CD4-positive, alpha-beta T cell treated with Interleukin-2 at 100 ng/mL for 4 hours (primary cell): ENCODE measurements at places on chromosomes 5 and 9.

GRCh38 chr9:94700445-94700844, 26.1 kb upstream of the AOPEP start:
- no peak for DNase-seq

- peak; percentile 22 for DNase-seq
These were observed 3.1 kb downstream of the IER5L start for GRCh38 chr9:129174724-129175514.

GRCh38 chr5:448061-448765, 5.2 kb downstream of the EXOC3 start:
- no peak for DNase-seq

DNA sequence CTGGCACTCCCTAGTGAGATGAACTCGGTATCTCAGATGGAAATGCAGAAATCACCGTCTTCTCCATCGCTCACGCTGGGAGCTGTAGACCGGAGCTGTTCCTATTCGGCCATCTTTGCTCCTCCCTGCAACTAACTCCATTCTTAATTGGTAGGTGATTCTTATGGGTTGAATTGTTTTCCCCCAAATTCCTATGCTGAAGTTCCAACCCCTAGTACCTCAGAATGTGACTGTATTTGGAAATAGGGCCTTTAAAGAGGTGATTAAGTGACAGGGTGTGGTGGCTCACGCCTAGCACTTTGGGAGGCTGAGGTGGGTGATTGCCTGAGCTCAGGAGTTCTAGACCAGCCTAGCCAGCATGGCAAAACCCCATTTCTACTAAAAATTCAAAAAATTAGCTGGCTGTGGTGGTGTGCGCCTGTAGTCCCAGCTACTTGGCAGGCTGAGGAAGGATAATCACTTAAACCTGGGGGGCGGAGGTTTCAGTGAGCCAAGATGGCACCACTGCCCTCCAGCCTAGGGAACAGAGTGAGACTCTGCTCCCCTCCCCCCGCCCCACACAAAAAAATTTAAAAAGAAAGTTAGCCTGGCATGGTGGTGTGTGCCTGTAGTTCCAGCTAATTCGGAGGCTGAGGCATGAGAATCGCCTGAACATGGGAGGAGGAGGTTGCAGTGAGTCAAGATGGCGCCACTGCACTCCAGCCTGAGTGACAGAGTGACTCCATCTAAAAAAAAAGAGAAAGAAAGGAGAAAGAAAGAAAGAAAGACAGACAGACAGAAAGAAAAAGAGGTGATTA, 25.2 kb upstream of the FOCAD start:
- no peak for DNase-seq

- no peak for DNase-seq
These were observed 17.5 kb downstream of the LMX1B start for GRCh38 chr9:126631254-126631653.

- DNase-seq = no peak
These were observed 225.6 kb downstream of the PCSK1 start for GRCh38 chr5:96207420-96207819.

DNA sequence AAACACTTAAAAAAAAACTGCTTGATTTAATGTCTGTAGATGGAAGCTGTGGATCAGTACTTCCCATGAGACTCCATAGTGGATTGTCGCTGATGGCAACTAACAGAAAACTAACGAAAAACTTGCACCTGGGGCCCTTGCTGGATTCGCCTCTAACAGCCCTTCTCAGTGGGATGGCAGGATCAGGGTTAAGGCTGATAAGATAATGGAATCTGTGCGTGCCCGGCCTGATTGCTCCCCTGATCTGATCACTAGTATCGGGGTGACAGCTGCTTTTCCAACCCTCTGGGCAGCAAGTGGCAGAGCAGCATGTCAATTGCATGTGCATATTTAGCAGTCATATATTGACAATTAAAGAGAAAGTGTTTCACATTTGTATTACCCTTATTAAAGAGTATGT, 185.8 kb upstream of the ELAVL2 start:
- no peak for DNase-seq

DNA sequence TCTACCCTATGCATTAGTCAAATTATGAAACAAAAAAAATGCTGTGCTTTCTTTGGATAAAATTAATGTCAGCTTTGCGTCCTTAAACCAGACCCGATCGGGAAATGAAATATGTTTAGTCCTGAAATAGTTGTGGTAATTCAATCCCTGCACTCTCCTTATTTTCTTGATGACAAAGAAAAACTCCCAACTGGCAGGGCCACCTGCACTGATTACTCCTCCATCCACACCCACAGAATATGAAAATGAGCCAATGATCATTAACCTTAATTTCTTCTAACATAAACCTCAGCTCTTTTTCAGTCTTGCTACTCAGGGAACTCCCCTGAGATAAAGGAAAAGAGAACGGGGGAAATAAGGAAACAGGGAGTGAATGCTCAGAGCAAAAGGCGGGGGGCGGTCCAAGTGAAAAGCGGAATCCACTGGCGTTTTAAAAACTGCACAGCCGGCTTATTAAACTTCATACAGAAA, 245.3 kb downstream of the BNC2 start:
- no peak for DNase-seq

DNA sequence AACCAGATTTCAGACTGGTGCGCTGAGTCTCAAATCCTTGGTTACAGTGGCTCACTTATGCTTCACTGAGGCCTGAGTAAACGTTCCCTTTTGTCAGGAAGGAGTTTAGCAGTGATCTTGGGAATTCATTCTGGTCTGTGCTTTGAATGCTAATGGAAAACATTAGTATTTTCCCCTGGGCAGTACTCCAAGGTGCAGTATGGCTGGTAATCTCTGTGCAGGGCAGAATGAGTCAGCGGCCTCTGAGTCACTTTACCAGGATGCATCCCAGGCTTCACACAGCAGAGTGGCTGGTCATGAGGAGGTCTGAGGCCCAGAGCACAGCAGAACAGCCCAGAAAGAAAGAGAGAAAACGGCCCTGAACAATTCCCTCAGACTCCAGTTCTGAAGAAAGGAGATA, 54.0 kb downstream of the PCA3 start:
- DNase-seq = no peak

- DNase-seq = no peak
These were observed 361.2 kb upstream of the RIOK2 start for GRCh38 chr5:97544240-97544639.

DNA sequence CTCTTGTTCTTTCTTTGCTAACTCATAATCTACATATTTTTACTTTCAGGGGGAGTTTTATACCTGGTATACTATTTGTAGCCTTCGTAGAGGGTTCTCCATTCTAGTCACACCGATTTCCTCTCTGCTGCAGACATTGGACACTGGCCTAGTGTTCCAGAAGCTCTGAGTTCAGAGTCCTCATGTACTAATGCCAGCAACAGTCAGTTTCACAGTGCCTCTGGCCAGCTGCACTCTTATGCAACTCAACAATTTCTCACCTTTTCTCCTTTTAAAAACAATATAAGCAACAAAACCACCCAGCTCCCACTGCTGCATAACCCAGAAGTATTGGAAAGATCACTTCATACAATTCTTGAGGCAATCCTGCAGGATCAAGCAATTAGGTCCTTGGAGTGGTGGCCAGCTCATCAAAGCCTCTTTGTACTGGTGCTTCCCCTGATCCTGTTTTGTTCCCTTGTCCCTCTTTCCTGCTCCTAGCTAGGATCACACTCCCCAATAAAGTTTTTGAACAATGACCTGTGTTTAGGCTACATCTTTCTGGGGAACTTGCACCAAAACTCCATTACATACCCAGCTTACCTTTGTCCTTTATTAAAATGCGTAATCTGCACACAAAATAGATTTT, 98.1 kb upstream of the TUT7 start:
- DNase-seq = no peak

DNA sequence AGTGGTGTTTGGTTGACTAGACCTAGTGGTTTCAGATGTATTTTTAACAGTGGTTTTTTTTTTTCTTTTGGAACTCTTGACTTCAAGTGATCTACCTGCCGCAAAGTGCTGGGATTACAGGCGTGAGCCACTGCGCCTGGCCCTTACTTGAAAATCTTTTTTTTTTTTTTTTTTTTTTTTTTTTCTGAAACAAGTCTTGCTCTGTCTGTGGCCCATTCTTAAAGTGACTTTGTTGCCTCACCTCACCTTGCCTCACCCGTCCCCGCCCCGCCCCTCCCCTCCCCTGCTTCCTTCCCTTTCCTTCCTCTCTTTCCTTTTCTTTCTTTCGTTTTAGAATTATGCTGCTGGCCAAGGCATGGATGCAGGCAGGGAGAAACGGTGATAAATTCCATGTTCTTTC, 26.0 kb downstream of the GPBP1 start:
- DNase-seq = no peak

- DNase-seq = no peak
These were observed 147.6 kb downstream of the COL23A1 start for GRCh38 chr5:178442405-178443257.

- DNase-seq = no peak
These were observed 14.5 kb upstream of the RARS1 start for GRCh38 chr5:168471785-168472184.

DNA sequence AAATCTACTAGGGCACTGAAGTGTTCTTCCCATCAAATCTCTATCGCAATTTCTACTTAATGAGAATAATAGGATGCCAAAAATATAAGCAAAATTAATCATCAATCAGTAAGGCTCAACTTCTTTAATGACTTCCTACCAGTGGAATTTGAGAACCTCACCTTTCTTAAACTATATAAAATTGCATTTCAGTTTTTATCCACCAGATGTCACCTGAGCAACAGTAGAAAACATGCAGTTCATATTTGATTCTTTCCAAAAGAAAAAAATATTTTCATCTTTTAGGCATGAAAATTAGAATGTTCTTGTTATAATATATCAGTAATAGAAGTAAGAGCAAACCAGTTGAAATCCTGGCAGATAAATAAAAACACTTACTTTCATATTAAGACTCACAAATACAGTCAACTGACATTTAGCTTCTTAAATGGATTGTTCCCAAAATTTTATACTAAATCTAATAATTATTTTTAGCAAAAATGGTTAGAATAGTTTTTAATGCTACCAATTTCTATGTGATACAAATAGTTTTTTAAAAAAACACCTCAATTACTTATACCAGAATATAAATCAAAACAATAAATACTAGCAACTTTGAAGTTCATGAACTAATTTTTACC, 13.4 kb upstream of the CCDC112 start:
- peak; percentile 58 for DNase-seq

- no peak for DNase-seq
These were observed 68.2 kb downstream of the TLE1 start for GRCh38 chr9:81621118-81621517.

DNA sequence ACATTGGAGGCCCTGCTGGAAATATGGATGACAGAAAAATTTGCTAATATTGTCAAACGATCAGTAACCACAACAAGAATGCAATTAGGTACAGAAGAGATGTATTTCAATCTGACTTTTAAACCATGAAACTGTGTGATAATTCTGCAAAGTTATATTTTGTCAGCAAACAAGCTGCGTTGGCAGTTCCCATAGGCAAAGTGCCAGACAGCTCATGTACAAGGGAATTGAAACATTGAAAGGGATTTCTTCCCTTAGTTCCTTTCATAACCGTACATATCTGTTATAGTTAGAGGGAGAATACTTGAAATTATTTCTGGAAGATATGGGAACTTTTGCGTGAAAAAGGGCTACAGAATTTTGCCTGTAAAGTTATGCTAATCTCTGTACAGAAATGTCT, 419.4 kb upstream of the PTGER4 start:
- DNase-seq = no peak

- no peak for DNase-seq
These were observed 299.6 kb downstream of the EPB41L4A start for GRCh38 chr5:112119508-112119907.

GRCh38 chr9:27460226-27461023, 63.7 kb upstream of the IFNK start:
- no peak for DNase-seq

GRCh38 chr5:122187426-122187825, 58.1 kb downstream of the ZNF474 start:
- no peak for DNase-seq

GRCh38 chr5:156922207-156922792, 40.7 kb downstream of the TIMD4 start:
- no peak for DNase-seq

- no peak for DNase-seq
These were observed 135.3 kb upstream of the RPS23 start for GRCh38 chr5:82413302-82414040.

DNA sequence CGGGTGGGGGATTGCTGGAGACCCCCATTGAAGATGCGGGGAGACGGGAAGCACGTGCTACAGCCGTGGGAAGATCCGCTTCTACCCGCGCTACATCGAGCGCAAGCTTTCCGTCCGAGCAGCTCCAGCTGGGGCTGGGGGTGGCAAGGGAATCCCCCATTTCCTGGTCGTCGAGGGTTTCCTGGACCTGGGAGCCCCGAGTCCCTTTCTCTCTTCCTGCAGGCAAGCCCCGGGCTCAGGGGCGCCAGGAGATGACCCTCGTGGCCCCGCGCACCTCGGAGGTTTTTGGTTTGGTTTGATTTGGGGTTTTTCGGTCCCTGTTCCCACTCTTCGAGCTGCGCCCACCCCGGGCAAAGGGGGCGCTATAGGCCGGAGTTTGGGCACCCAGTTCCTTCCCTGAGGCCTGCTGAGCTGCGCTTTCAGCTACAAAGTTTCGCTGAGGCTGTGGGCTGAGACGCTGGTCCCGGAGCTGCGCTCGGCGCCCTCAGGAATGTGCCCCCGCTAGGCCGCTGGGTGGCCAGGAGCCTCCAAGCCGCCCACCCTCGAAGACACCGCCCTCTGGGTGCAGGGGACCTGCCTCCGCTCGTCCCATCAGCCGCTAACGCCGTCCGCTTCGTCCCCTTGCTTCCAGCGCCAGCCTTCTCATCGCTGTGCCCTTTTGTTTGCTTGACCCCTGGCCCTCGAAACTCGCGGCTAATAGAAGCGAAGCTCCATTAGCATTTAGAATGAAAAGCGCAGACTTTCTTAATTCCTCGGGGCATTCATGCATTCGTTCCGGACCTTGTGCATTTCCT, 2.9 kb downstream of the NR4A3 start:
- DNase-seq = peak; percentile 62

- DNase-seq = no peak
These were observed 19.5 kb upstream of the TMEM174 start for GRCh38 chr5:73153513-73153912.

DNA sequence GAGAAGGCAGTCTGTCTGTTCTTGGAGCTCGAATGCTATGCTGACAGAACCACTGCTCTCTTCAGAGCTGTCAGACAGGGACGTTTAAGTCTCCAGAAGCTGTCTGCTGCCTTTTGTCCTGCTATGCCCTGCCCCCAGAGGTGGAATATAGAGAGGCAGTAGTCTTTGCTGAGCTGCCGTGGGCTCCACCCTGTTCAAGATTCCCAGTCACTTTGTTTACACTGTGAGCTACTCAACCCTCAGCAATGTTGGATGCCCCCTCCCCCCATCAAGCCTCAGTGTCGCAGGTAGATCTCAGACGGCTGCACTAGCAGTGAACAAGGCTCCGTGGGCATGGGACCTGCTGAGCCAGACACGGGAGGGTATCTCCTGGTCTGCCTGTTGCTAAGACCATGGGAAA, 344.2 kb downstream of the TMEM161B start:
- DNase-seq = no peak

- peak; percentile 5 for DNase-seq
These were observed 691 bp downstream of the DMXL1 start for GRCh38 chr5:119071561-119071995.

DNA sequence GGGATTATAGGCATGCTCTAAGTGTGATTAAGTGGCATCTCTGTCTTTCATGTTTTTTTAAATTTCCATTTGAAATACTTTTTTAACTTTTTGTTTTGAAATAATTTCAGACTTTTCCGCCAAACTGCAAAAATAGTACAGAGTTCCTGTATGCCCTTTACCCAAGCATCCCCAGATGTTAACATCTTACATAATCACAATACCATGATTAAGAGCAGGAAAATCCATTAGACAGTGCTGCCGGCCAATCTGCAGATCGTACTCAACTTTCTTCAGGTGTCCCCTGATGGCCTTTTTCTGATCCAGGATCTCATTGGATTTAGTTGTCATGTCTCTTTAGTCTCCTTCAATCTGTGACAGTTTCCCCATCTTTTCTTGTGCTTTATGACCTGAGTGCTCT, 49.0 kb downstream of the ERGIC1 start:
- no peak for DNase-seq
